ENCODE measurements at places on chromosomes 12 and 14. TPM values are rescaled to one million over a fixed set of nuclear protein-coding genes. Genes with fewer than 3 reads are reported as not detected.

GRCh38 chr14:90829677-90830076 is 13.4 kb upstream of the TTC7B start:
- no peak for DNase-seq
- no peak overlapping the region for H3K4me3 ChIP-seq
- no peaks in the 10 kb centered on the region for H3K27me3 ChIP-seq
- H3K4me1 ChIP-seq: peaks cover 10% of the 10 kb centered on the region
- H3K27ac ChIP-seq: no peak overlapping the region

DNA sequence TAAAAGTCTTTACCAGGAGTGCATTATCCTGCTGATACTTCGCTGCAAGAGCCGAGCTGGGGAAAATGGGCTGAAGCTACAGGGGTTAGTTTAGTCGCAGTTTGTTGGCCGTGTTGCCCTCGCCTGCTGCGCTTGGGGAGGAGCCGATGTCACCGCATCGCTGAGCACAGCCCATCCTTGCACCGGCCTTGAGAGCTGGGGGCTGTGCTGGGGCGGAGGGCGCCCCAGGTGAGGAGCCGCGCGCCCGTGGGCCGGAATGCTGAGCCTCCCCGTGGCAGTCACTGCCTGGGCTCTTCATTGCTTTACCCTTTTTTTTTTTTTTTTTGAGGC is 50.0 kb downstream of the ADGRD1 start:
- no peak overlapping the region for H3K4me3 ChIP-seq
- H3K4me1 ChIP-seq: no peaks in the 10 kb centered on the region
- no peaks in the 10 kb centered on the region for H3K27me3 ChIP-seq
- no peak for DNase-seq
- no peaks in the 10 kb centered on the region for H3K36me3 ChIP-seq

DNA sequence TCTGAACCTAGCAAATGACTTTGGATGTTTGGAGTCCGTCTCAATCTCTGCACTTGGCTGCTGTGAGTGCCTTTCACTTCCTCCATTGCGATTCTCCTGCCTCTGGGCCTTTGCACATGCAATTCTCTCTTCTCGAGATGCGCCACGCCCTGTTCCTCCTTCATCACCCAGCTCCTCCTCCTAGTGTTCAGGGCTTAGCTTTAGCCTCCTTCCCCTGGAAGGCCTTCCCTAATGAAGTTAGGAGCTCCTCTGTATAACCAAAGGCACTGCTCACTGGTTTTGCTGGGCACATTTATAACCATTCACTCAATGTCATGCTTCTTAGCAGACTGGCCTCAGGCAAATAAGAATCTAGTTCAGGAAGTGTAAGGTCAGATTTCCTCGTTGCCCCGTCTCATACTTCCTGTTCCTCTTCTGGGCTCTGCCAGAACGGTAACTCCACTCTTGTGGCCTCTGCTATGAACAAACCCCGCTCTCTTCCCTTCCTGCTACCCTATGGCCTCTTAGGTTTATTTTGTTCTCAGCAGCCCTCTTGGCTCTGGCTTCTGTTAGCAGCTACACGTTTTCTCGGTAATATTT is 171.4 kb downstream of the CRADD start:
- no peaks in the 10 kb centered on the region for H3K27me3 ChIP-seq
- no peak for DNase-seq
- no peak overlapping the region for H3K27ac ChIP-seq
- no peaks in the 10 kb centered on the region for H3K36me3 ChIP-seq
- H3K4me3 ChIP-seq: no peak overlapping the region
- no peaks in the 10 kb centered on the region for H3K4me1 ChIP-seq

GRCh38 chr14:32050878-32051277 is 26.2 kb upstream of the ARHGAP5 start:
- H3K4me3 ChIP-seq: no peak overlapping the region
- no peaks in the 10 kb centered on the region for H3K27me3 ChIP-seq
- H3K36me3 ChIP-seq: no peaks in the 10 kb centered on the region
- no peaks in the 10 kb centered on the region for H3K4me1 ChIP-seq
- H3K27ac ChIP-seq: no peak overlapping the region

RPS29 gene
- 3,165 TPM for total RNA-seq

DNA sequence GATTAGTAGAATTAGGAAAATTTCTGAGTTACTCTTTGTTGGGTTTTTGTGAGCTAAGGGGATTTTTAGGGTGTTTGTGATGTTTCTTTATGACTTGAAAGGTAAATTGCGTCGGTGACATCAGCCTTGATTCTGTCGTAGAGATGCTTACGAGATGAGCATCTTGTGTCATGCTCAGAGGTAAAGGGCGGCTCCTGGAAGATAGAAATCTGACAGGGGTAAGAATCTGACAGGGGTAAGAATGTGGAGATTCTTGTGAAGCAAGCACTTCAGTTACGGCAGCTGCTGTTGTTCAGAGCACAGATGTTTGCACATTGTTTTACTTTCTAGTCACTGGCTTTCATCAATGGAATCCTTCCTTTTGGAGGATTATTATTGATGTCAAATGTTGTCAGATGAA is 22.5 kb downstream of the EML1 start:
- H3K27ac ChIP-seq: no peak overlapping the region
- peaks cover 18% of the 10 kb centered on the region for H3K4me1 ChIP-seq
- no peaks in the 10 kb centered on the region for H3K27me3 ChIP-seq
- no peak overlapping the region for H3K4me3 ChIP-seq

GRCh38 chr12:122813310-122813713 is 21.9 kb upstream of the HIP1R start:
- no peak for DNase-seq
- no peaks in the 10 kb centered on the region for H3K27me3 ChIP-seq
- H3K36me3 ChIP-seq: no peaks in the 10 kb centered on the region
- no peaks in the 10 kb centered on the region for H3K4me1 ChIP-seq
- H3K27ac ChIP-seq: no peak overlapping the region
- H3K4me3 ChIP-seq: no peak overlapping the region

GRCh38 chr14:53999061-53999488 is 42.5 kb upstream of the BMP4 start:
- no peak overlapping the region for H3K4me3 ChIP-seq
- peak; percentile 81 for DNase-seq
- peaks cover 26% of the 10 kb centered on the region for H3K4me1 ChIP-seq
- H3K27ac ChIP-seq: peak overlapping the region; percentile 67
- H3K36me3 ChIP-seq: no peaks in the 10 kb centered on the region

DNA sequence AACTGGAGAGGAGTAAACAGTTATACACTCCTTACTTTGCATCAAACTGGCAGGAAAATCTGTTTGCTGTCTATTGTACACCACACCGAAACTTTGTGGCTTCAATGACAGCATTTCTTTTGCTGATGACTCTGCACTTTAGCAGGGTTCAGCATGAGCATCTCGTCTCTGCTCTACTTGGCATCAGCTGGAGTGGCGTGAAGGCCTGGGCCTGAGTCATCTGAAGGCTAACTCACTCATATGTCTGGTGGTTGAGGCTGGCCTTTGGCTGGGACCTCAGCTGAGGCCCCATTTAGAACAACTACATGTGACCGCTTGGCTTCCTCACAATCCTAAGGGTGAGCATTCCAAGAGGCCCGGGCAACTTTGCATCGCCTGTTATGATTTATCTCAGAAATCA is 28.7 kb upstream of the REP15 start:
- no peak overlapping the region for H3K27ac ChIP-seq
- DNase-seq: no peak
- H3K4me1 ChIP-seq: peaks cover 5% of the 10 kb centered on the region
- peaks cover 39% of the 10 kb centered on the region for H3K36me3 ChIP-seq
- H3K4me3 ChIP-seq: no peak overlapping the region

- no peaks in the 10 kb centered on the region for H3K36me3 ChIP-seq
- peaks cover 39% of the 10 kb centered on the region for H3K27me3 ChIP-seq
Observed at GRCh38 chr12:49342914-49343731, 3.6 kb upstream of the DNAJC22 start.

DNA sequence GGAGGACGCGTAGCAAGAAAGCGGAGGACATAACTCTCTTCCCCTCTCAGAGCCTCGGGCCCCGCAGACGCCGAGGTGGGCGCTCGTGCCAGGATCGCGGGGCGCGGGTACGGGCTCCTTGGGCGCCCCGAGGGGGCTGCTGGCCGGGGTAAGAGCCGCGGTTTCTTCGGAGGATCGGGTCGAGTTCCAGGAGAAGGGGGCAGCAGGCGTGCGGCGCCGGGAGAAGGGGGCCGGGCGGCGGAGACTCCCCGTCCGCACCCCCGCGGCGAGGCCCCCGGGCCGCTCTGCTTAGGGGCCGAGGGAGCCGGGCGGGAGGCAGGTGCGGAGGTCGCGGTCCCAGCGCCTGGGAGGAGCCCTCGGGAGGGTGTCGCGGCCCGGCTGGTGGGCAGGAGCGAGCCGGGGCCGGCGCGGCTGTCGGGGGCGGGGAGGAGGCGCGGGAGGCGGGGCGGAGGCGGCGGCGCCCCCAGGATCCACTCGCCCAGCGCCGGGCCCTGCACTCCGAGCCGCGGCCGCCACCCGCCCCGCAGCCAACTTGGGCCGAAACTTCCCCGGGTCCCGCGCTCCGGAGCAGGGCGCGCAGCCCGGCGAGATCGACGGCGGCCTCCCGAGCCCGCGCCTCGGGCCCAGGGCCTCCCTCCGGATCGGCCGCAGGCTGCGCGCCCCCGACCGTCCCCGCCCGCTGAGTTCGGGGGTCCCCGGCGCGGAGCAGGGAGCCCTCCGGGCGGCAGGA is 64.4 kb downstream of the FBXL14 start:
- H3K4me3 ChIP-seq: peak overlapping the region; percentile 67
- H3K4me1 ChIP-seq: peaks cover 30% of the 10 kb centered on the region
- no peak overlapping the region for H3K27ac ChIP-seq
- no peak for DNase-seq

EIF2S3B gene
- 0.34 TPM for total RNA-seq

DNA sequence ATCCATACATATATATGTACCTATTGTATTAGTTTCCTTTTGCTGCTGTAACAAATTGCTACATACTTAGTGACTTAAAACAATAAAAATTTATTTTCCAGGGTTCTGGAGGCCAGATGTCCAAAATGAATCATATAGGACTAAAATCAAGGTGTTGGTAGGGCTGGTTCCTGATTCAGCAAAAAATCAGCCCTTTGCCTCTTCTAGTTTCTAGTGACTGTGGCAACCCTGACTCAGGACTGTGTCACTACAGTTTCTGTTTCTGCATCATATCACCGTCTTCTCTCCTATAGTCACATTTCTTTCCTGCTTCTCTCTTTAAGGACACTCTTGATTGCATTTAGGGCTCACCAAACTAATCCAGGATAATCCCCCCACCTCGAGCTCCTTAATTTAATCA is 386.3 kb upstream of the TBX3 start:
- no peaks in the 10 kb centered on the region for H3K36me3 ChIP-seq
- H3K4me3 ChIP-seq: no peak overlapping the region
- no peaks in the 10 kb centered on the region for H3K27me3 ChIP-seq
- H3K4me1 ChIP-seq: no peaks in the 10 kb centered on the region

- no peaks in the 10 kb centered on the region for H3K27me3 ChIP-seq
- no peak overlapping the region for H3K4me3 ChIP-seq
- H3K27ac ChIP-seq: no peak overlapping the region
- H3K4me1 ChIP-seq: no peaks in the 10 kb centered on the region
- no peak for DNase-seq
Observed at GRCh38 chr14:98144964-98145363, 1127.0 kb downstream of the BCL11B start.

CPNE6 gene
- not detected for total RNA-seq

- H3K4me1 ChIP-seq: no peaks in the 10 kb centered on the region
- H3K27me3 ChIP-seq: no peaks in the 10 kb centered on the region
- H3K27ac ChIP-seq: no peak overlapping the region
- DNase-seq: no peak
Observed at GRCh38 chr14:65299826-65300225, 112.7 kb upstream of the FUT8 start.

Measured in SJSA1 (cell line).